ENCODE measurements at places on chromosomes 6 and 20.

GRCh38 chr6:30793521-30794194, 49.3 kb upstream of the IER3 start:
- no peak for DNase-seq

- DNase-seq: no peak
Observed at GRCh38 chr6:34536251-34536958, 19.7 kb downstream of the SPDEF start.

DNA sequence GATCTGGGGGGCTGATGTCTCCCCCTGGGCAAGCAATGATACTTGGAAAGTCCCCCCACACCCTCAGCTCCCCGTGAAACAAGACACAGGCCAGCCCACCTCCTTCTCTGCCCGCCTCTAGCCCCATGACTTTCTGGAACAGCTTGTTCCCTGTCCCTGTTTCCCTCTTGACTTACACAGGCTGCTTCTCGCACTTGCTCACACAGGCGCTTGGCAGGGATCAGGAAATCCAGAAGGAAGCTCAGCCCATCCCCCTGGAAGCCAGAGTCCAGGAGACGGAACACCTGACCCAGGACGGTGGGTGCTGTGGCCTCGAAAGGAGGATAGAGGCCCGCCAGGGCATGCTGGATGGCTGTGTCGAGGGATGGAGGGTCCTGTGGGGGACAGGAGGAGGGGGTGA, 14.8 kb downstream of the KIAA1755 start:
- no peak for DNase-seq

DNA sequence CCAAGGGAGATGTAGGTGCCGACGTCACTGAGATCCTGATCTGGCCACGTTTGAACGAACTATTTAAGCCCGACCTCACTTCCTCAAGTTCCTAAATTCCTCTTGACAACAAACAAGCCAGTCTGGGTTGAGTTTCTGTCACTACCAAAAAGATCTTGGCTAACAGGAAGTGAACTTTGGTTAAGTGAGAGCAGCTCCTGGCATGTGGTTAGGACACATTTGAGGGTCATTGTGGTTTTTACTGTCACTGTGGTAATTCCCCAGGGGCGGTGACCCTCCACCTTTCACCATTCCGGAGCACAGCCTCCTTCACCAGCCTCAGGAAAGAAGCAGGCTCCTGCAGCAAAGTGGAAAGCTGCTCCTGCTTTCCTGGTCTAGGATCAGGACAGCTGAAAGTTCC, 43.1 kb upstream of the ZNF831 start:
- DNase-seq: no peak

DNA sequence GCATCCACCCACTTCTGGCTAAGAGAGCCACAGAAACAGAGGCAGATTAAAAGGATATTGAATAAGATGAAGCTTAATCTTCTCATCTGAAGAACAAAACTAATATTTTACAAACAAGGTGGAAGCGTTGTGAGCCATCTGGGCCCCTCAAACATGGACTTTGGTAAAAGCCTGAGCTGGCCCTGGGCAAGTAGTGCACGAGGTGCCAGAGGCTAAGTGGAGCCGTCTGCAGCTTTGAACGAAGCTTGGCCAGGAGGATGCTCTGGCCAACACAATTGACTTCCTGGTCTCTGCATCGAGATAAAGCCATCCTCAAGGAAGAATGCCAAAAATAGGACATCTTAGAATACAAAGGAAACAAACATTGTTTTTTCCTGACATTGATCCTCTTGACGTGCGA, 53.2 kb upstream of the PLEKHG1 start:
- no peak for DNase-seq

GRCh38 chr6:87161299-87161698, 5.9 kb downstream of the ZNF292 start:
- DNase-seq: no peak

GRCh38 chr6:164243949-164244348, 829.4 kb downstream of the QKI start:
- no peak for DNase-seq

DNA sequence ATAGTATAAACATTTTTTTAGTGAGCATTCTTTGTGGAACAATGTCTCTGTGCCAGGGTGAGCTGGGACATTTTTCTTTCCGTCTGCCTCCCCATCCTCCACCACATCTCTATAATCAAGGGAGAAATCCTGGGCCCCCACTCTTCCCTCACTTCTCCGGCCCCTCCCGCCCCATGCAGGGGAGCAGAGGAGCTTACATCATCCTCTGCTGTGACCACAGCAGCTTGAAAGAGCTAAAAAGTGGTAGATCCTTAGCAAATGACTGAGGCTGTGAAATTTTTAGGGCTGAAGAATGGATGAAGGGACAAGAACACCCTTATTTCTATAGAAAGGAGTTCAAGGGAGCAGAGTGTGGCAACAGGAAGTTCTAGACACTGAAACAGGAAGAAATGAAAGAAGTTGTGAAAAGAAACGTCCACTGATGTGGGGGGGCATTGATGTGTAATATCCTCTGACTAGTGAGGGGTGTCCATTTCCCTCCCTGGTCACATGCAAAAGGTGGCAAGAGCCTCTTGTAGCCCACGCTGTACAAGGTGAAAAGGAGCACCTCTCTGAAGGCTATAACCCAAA, 380.3 kb upstream of the JARID2 start:
- no peak for DNase-seq

DNA sequence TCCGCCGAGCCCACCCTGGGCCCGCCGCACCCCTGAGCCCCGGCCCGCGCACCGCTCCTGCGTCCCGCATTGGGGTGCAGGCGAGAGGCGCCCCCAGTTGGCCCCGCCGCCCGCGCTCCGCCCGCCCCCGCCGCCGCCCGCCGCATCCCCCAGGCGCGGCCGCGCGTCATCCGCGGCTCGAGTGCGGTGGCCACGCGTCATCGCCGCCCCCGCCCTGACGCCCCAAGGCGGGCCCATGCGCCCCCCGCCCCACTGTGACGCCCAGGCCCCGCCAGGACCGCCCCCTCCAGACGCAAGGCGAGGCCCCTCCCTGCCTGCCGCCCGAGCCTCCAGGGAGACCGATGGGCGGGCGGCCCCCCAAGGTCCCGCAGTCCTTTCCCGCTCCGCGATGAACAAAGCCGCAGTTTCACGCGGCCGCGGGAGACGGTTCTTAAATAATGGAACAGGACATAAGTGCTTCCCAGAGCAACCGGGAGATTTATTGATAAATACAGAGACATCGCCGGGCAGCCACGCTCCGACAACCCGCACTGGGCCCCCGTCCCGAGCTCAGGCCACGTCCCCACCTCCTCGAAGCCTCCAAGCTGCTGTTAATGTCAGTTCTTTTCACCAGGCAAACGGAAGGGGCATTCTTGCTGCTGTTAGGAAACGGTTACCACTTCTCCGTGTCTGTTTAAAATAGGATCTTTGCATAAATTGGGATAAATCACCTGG, at the start of gene ANKRD60:
ANKRD60 (minus strand) TSS at position 170 of the 714 bp plus-strand sequence; CDS start at position 170, 0 bp downstream.
- DNase-seq: no peak

- DNase-seq: no peak
Observed at GRCh38 chr6:113971741-113972140, 793 bp upstream of the HDAC2 start.

DNA sequence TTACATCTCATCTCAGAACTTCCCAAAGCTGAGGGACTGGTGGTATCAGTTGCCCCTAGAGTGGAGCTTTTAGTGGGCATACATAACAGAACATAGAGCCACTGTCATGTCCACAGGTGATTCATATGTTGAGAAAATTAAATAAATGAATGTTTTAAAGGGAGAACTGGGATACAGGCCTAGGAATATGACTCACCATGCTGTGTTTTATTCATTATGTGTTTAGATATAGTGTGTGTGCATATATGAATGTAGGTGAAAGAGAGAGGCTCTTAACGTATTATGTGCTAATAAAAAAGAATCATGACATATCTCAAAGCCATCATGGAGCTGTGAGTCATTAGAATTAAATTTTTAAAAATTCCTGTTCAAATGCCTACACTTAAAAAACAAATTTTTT, 332.2 kb upstream of the RSPO3 start:
- DNase-seq: no peak

DNA sequence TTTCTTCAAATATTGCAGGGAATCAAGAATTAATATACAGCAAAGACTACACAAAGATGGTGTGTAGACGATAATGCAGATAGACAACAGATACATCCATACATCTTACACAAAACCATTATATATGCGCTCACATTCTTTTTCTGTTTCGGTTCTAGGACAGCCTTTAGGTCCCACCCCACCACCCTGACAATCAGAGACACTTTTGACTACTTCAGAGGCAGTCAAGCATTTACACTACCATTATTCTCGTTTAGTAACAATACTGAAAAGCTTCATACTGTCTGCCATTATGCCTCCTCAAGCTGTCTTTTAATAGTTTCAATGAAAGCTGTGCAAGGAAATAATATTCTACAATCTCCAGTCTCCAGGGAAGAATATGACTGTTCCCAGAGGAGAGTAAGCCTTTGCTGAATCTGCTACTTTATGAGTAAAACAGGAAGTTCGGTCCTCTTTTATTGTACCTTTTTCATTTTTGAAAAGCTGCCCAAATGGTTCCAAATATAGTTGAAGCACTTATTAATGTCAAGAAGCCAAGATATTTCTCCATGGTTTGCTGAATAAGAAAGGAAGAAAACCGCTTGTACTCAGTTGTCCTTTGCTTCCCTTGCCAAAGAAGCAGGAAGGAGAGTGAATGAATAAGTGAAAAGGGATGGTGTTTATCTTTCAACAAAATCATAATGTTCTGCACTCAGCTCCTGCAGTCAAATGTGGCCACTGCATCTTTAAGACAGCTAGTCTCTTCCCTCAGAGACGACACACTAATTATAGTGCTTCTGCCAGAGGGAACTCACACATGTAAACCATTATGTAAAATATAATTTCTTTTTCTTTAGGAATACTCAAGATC, 468.3 kb downstream of the CDC5L start:
- no peak for DNase-seq

DNA sequence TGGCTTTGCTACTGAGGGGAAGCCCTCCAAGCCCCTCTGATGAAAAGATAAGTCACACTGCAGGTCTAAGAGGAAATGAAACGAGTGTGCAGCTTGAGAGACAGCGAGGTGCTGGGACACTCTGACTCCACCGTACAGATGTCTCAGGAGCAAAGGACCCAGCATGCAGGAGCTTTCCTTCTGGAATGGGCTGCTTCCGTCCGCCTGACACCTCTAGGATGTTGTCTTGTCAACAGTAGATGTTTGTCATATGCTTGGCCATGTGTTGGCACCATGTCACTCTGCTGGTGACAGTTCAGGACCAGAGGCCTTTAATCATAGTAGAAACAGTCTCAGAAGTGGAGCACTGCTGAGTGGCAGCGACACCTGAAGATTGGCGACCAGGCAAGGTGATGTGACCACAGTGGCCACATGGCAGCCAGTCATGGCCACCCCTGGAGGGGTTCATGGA, 46.7 kb downstream of the SLC24A3 start:
- DNase-seq: no peak

DNA sequence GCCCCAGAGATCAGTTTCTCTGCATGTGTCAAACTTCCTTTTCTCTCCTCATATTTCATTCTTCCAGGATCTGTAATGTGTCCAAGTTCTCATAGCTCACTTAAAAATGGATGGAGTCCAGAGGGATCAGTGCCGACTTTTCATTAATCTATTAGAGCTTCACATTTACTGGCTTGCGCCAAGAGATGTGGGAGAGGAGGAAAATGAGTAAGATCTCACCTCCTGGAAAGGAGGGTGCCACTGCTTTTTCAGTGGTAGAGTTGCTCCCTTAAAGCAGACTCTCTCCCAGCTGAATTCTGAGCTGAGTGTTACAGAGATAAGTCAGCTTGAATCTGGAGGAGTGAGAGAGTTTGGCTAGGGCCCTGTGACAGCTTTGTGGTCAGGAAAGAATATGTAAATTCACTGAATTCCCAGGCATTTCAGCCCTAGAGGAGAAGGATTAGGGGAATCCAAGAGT, 175.9 kb downstream of the SOX4 start:
- no peak for DNase-seq

DNA sequence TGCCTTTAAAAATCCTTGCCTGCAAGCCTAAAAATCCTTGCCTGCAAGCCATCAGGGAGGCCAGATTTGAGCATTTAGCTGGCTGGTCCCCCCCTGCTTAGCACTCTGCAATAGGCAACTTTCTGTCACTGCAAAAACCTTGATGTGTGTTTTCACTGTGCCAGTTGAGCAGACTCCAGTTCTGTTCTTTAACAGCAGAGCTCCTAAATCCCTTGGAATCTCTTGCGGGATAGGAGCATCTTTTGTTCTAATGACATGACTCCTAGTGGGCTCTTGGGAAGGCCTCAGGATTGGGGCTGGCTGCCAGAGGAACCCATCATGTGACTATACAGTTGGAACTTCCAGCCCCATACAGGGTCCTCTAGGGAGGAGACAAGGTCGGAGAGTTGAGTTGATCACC, 50.4 kb downstream of the FAM184A start:
- no peak for DNase-seq

DNA sequence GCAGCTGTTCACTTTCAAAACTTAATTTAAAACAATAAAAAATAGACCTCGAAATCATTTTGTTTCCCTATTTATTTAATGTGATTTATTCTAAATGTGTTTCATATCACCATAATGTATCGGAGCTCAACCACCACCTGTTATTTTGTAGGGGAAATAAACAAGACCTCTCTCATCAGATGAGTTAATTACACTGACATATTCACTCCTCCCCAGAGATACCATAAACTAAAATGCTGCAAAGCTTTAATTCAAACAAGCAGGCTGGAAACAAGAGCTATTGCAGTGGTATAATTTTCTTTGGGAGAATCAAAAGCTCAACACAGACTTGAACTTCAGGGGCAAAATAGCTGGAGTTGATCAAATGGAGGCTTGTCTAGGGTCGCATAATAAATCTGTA, 303.5 kb upstream of the TSHZ2 start:
- no peak for DNase-seq

- no peak for DNase-seq
Observed at GRCh38 chr20:35347011-35347410, 54.8 kb upstream of the FAM83C start.

DNA sequence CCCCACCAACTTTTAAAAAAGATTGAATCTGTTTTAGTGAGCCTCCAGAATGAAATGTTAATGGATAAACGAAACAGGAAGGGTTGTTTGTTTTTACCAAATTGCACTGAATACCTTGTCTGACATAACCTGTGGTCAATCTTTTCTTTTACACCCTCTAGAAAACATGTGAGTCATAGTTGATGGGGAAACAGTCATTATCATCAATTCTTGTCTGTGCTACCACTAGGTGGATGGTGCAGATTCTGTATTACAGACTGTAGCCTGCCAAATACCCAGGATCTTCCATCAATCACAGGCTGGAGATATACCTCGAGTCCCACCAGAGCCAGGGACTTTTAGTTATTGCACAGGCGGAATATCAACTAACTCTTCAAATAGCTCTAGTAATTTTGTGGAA, 29.5 kb upstream of the PKIB start:
- no peak for DNase-seq

DNA sequence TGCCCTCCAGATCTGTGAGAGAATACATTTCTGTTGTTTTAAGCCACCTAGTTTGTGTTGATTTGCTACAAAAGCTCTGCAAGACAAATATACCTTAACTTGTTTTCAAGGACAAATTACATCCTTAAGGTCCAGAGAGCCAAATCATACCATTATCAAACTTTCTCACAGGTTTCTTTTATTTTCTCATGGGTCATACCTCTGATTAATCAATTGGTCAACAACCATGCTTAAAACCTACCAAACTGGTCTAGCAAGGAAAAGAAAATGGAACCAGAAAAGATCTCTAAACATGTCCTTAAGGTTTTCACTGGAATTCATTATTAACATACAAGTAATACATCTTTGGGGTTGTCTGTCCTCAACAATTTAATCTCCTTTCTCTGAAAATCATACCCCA, 535.0 kb downstream of the CD83 start:
- no peak for DNase-seq

- no peak for DNase-seq
Observed at GRCh38 chr6:16196260-16196983, 42.0 kb upstream of the GMPR start.

- no peak for DNase-seq
Observed at GRCh38 chr6:158517038-158517437, 42.9 kb upstream of the TMEM181 start.
